ENCODE measurements at places on chromosomes 2 and 18.

GRCh38 chr2:136021976-136022375, 36.5 kb upstream of the DARS1 start:
- DNase-seq: no peak

DNA sequence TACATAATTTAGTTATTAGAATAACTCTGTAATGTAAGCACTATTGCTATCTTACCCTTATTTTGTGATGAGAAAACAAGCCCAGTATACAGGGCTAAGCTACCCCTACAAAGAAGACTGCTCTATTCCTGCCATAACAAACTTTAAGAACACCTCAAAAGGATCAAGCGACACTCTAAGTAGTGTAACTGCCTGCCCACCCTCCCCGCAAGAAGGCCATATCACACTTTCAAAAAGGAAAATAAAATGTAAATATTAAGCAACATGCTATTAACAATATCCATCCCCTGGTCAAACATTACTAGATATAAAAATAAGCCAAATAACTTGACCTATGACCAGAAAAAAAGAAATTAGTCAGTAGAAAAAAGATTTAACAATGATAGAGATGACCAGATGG, 741.7 kb upstream of the CNTNAP5 start:
- no peak for DNase-seq

DNA sequence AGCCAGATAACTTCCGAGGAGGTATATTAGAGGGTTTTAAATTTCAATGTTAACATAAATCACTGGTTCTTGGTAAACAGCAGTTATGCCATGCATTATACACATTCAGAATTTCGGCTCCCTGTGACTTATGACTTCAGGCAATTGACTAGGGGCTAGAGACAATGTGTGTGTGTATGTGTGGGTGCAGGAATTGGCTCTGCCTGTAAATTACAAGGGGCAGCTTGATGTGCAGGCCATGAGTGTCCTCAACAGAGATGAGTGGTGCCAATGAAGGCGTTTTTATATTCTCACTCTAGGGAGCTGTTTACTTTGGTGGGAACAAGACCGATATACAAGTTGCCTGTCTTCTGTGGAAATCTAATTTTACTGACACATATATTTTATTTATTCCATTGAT, 161.6 kb downstream of the CSRNP3 start:
- DNase-seq: no peak

GRCh38 chr18:13306583-13306982, 88.0 kb downstream of the LDLRAD4 start:
- DNase-seq: no peak

- no peak for DNase-seq
These were observed 19.4 kb upstream of the NMUR1 start for GRCh38 chr2:231549446-231550239.

DNA sequence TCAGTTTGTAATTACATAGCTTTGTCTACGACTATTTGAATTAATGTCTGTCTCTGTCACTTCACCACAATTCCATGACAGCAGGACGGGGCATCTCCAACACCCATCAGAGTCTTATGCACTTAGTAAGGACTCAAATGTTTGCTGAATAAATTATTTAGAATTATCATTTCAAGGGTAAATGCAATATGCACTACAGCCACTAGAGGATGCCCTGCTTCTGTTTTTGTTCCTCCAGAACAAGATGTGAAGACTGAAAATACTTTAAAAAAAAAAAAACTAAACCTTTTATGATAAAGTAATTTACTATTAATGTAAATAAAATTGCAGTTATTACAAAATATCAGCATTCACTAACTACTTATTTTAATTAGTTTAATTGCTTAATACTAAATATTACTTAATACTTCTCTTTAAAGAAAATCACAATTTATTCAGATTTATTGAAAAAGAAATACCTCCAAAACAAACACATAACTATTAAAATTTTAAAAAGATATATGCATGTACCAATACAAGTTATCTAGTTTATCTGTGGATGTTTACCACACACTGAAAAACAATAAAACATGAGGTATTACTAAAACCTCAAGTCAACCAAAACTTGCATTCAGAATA, 3.2 kb downstream of the PIGN start:
- DNase-seq: peak; percentile 22

- DNase-seq: no peak
These were observed 125.4 kb downstream of the TPO start for GRCh38 chr2:1538663-1539062.

- DNase-seq: no peak
These were observed 98.9 kb upstream of the EPAS1 start for GRCh38 chr2:46198164-46198883.

- DNase-seq: no peak
These were observed 186.7 kb upstream of the SIX2 start for GRCh38 chr2:45195916-45196315.

GRCh38 chr2:66729416-66730330, 294.7 kb downstream of the MEIS1 start:
- peak; percentile 18 for DNase-seq

DNA sequence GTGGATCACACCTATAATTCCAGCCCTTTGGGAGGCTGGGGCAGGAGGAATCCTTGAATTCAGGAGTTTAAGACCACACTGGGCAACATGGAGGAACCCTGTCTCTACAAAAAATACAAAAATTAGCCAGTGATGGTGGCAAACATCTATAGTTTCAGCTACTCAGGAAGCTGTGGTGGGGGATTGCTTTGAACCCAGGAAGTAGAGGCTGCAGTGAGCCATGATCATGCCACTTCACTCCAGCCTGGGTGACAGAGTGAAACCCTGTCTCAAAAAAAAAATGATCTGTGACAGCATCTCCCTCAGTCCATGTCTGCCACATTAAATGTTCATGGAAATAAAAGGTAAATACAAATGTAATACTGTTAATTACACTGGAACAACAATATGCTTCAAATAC, 121.4 kb upstream of the COL5A2 start:
- DNase-seq: no peak

Measured in astrocyte (in vitro differentiated cells and primary cell).